Activated CD4-positive, alpha-beta T cell treated with anti-CD3 and anti-CD28 coated beads, Interleukin-2, amount 50 U/mL, for 4 hours (primary cell): ENCODE measurements at places on chromosomes 4 and X.

DNA sequence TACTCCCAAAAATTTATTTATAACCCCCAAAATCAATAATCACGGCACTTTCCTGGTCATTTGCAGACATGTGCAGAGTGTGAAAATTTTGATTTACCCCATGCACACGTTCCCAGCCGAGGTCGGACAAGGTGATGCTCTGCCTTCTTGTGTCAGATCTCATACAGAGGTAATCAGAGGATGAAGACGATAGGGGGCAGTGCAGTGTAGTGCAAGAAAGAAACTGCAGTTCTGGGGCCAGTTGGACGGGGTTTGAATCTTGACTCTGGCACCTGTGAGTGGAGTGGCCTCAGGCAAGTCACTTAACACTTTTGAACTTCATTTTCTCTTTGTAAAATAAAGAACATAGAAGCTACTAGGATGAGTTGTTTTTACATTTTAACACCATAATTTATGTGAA lies 88.4 kb downstream of the FRMPD3 start:
- DNase-seq: peak; percentile 10

- DNase-seq: no peak
These were observed 53.4 kb downstream of the PPEF2 start for GRCh38 chr4:75848891-75849290.

DNA sequence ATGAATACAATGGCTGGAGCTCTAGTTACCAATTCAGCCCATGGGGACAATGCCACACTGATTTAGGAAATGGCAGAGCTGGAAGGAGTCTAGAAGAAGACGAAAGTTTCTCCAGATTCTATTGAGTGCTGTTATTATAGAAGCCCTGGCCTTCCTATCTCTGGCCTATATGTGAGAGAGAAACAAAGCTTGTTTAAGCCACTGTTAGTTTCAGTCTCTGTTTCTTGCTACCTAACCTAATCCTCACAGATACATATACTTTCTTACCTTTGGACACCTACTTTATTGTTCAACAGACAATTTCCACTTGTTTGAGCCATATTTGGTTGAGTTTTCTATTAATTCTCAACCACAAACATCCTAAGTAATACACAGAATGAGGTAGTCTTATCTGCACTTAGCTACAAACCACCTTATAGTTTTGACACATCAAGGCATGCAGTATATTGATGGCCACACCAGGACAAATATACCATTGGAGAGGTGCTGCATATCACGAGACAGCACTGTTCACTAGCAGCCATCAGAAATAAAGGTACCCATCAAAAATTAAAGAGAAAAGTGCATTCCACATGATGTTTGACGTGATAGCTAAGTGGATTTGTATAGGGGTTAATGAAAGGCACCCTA lies 190.2 kb downstream of the SMIM20 start:
- DNase-seq: no peak

GRCh38 chrX:47218920-47219815 lies 687 bp downstream of the CDK16 start:
- DNase-seq: peak; percentile 20

- no peak for DNase-seq
These were observed 5.6 kb upstream of the PCDH7 start for GRCh38 chr4:30714408-30715031.

- no peak for DNase-seq
These were observed 281.5 kb upstream of the DKK2 start for GRCh38 chr4:107317611-107318010.

GRCh38 chr4:36394352-36394903 lies 113.0 kb downstream of the DTHD1 start:
- DNase-seq: peak; percentile 12

DNA sequence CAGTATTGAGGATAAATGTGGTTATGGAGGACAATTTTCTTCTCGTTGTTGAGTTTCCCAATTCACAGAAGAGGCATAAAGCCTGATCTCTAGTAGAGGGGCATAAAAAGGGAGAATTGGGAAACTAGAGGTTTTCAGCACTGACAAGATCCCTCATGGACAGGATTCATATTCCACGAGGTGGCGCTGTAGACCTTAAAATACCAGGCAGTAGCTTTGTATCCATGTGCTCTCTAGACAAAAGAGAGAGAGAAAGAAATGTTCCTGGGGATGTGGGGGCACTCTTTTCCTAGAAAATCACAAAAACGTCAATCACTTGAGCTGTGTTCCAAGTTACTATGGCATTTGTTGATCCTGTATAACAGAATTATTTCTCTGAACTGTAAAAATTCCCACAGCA lies 128.3 kb downstream of the MAGEE1 start:
- DNase-seq: no peak

DNA sequence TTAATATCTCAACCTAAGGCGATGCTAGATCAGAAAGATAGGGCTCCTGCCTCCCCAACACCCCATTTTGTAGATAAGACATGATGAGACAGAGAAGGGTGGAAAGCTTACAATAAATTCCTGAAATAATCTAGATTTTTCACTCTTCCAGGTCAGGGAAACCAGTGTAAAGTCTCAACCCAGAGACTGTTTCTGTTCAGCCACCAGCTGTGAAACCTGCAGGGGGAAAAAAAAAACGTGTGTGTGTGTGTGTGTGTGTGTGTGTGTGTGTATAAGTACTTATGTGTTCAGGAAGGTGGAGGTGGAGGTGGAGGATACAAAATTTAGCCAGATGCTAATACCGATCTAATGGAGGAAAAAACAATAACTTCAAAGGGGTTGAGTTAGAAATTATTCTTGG lies 773 bp upstream of the ITM2A start:
- DNase-seq: no peak

DNA sequence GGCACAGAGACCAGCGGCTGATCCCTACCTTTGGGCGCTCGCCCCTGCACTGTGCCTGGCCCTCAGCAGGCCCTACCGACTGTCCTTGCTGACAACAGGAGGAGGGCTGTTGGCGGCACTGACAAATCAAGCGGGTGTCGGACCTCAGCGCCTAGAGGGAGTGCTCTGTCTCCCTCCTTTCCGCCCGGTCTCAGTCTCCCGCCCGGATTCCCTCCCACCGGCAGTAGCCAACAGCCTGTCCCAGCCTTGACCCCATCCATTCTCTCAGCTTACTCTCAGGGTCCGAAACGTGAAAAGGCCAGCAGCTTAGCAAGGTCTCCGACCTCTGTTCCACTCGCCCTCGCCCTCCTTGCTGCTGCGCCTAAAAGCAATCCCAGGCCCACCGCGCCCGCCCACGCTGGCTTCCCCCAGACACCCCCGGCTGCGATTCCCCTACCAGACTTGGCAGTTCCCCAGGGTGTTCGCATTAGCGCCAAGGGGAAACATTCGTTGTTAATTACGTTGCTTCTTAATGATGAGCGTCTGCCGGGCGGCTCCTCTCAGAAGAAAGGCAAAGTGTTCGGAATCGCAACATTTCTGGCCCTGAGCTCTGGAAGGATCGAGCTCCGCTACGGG lies 96.2 kb downstream of the SOWAHB start:
- DNase-seq: no peak

DNA sequence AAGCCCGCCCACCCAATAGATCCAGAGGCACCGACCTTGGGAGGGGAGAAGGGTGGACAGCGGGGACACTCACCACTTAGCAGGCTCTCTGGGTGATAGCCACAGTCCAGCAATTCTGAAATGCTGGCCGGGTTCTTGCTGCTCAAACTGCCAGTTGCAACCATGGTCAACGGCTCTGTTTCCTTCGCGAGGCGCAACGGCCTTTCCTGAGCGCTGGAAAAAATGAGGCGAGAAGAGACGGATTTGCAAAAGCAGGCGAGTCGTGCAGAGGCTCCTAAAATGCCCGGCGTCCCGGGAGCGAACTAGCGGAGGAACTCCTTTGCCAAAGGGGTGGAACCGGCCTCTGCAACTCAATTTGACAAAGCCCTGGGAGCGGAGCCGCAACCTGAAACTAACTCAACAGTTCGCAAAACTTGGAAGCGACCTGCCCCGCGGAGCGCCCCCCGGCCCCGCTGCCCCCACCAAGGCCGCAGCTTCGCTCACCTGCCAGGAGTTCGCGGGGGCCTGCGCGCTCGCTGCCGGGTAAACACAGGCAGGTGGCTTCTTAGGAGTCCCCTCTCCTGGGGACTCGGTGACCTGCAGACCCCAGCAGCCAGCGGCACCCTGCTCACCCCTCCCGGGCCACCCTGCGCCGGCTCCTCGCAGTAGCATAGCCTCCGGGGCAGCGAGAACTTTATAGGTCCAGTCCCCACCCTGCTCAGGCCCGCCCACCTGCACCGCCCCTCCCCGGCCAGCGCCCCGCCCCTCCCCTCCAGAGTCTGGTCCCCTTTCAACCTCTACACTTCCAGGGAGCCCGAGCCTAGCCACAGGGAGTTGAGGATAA lies at the start of gene DDIT4L:
Gene DDIT4L, minus strand, starts transcription at position 649 of the 823 bp plus-strand sequence. Its CDS starts 485 bp downstream, at position 164.
- no peak for DNase-seq

- DNase-seq: no peak
These were observed 69.3 kb upstream of the FAM241A start for GRCh38 chr4:112075906-112076305.

DNA sequence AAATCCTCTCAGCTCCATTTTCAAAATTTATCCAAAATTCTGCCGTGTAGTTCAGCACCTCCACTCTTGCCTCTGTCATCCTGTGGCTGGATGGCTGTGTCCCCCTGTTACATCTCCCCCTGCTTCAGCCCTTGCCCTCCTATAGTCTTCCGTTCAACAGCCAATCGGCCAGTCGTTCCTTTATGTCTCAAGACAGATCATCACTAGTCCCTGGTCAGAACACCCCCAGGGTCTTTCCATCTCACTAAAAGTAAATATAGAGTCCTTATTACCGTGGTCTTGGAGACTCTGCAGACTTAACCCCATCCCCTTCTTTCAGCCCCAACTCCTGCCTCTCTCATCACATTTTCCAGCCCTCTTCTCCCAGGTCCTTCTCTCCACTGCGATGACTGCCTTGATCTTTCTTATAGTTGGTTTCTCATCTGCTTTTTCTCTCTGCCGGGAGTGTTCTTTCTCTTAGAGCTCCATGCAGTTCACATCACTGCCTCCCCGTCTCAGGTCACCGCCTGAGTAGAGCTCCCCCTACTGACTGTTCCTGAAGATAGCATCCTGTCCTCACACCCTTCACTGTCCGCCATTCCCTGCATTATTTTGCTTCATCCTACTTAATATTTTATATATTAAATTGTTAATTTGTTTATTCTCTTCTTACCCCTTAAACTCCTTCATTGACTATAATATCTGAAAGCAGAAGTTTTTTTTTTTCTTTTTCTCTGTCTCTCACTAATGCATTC lies 736.9 kb upstream of the MAGEB2 start:
- DNase-seq: no peak

DNA sequence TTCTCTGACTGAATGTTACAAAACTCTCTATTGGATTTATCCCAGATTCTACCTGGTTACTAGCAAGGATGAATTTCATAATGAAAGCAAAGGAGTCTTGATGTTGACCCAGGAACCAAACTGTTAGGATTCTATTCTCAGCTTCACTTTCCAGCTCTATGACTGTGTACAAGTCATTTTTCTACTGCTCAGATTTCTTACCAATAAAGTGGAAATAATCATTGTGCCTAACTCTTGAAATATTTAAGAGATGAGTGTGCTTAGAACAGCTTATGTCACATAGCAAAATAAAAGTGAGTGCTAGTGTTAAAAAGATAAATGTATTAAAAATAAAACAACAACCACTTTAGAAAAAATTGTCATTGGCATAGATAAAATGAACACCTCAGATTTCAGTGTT lies 45.6 kb downstream of the EPHA5 start:
- DNase-seq: no peak

GRCh38 chrX:148416142-148416541 lies 84.3 kb upstream of the AFF2 start:
- no peak for DNase-seq

DNA sequence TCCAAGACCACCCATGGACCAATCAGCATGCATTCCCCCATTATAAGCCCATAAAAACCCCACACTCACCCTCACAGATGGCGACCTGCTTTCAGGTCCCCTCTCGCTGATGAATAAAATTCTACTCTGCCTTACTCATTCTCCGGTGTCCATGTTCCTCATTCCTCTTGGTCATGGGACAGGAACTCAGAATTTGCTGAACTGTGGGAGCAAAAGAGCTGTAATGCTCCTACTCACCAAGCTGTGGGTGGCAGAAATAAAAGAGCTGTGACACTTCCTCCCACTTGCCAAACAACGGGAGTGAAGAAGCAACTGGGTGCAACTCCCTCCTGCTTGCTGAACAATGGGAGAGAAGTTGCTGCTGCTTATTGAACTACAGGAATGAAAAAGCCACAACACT lies 168.5 kb upstream of the PCDH18 start:
- DNase-seq: no peak

DNA sequence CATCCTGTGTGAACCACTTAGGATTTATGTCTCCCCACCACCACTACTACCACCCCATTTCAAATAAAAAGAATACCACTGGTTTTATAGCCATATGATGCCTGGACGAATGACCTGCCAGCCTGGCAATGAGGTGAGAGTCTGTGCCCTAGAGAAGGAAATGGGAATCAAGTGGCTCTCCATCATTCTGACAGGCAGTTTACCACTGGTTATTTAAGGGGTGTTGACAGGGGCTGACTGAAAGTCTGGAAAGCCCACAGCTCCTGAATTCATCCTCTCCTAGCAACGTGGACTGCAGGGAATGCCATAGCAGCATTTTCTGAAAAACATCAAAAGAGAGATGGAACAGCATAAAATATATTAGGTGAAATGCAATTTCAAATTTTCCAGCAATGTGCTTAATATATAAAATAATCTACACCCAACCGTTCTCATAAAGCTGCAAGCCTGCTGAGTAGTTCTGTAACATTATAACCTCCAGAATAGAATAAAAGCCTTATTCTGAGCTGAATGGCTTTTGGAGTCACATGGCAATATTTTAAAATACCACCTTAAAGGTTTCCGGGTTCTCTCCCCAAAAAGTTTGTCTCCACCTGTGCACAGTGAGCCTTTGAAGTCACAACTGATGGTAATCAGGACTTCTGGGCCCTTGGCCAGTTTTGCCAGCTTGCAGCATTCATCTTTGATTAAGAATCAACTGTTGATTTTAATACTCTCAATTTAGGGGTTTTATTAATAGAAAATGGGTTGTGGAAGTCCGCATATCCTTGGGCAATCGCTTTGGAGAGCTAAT lies 121.5 kb downstream of the DCTD start:
- no peak for DNase-seq

- no peak for DNase-seq
These were observed 444.7 kb downstream of the IQCM start for GRCh38 chr4:149370785-149371420.

GRCh38 chr4:84277923-84278322 lies 221.2 kb downstream of the NKX6-1 start:
- no peak for DNase-seq

GRCh38 chr4:101967697-101968346 lies 177.3 kb downstream of the BANK1 start:
- DNase-seq: no peak

GRCh38 chr4:99088023-99088449 lies 552 bp downstream of the ADH5 start:
- no peak for DNase-seq
